ENCODE measurements at places on chromosomes 12 and 14.

- no peak for DNase-seq
Measured at GRCh38 chr12:19148860-19149259, 19.3 kb downstream of the PLEKHA5 start.

DNA sequence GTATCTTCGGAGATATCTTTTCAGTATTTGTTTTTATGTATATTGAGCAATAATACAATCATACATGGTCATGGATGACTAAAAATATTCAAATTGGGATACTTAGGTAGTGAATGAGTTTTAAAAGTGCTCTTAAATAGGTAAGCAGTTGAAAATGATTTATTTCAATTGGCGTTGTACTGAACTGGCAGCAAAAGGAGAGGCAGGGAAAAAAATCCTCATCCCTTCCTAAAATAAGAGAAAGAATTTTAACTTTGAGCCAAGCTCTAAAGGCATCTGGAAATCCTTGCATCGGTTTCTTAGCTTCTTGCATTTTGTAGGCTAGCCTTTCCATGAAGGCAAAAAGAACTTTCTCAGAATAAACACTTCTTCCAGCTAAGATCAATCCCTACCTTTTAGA lies 125.2 kb downstream of the MGST1 start:
- DNase-seq = no peak

DNA sequence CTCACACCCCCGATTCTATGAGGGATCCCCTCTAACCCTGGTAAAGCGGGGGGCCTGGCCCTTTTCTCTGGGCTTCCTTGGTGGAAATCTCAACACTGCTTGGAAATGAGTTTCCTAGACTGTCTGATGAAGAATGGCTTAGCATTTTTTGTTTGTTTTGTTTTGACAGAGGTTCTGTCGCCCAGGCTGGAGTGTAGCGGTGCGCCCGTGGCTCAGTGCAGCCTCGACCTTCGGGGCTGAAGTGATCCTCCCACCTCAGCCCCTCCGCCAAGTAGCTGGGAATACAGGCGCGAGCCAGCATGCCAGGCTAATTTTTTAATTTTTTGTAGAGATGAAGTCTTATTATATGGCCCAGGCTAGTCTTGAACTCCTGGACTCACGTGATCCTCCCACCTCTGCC lies 30.3 kb downstream of the TC2N start:
- no peak for DNase-seq

DNA sequence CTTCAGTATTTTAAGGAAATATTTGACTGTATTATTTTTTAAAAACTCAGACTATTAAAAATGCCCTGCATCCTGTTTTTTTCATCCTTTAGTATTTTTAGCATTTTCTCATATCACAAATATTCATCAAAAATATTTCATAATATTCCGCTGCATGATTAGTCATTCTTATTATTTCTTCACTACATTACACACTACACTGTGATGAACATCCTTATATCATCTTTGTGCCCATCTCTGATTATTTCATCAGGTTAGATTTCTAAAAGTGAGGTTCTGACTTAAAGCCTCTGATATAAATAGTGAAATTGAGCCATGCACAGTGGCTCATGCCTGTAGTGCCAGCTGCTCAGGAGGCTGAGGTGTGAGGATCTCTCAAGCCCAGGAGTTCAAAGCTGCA lies 8.1 kb downstream of the COCH start:
- no peak for DNase-seq

- no peak for DNase-seq
Measured at GRCh38 chr14:32364941-32365340, 35.8 kb downstream of the AKAP6 start.

GRCh38 chr14:55889124-55889523 lies 229.1 kb upstream of the PELI2 start:
- no peak for DNase-seq

GRCh38 chr14:75025082-75025481 lies 22.4 kb downstream of the EIF2B2 start:
- DNase-seq = no peak

Data from GM10248 (cell line).